A172 (cell line): ENCODE measurements at places on chromosomes 5 and 9.

GRCh38 chr5:133938929-133939328, 29.5 kb downstream of the C5orf15 start:
- DNase-seq: no peak

- DNase-seq: no peak
Observed at GRCh38 chr9:115957585-115957984, 196.0 kb upstream of the PAPPA start.

DNA sequence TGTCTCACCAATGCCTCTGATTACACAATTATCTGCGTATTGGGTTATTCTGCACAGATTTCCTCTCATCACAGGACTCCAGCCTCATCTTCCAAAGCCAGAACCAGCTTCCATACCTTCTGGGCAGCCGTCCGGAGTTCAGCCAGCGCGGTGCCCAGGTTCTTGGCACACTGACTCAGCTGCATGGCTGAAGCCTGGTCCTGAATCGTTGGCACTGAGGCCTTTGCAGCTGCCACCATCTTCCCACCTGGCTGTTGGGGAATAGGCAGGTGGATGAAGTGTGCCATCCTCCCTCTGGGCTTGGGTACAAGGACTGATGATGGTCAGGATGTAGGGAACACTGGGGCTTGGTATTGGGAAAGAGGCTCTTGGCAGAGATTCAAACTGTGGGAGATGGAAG, 17.9 kb downstream of the TLN1 start:
- no peak for DNase-seq

- DNase-seq: no peak
Observed at GRCh38 chr5:122030251-122030650, 47.8 kb downstream of the LOX start.

- DNase-seq: no peak
Observed at GRCh38 chr5:34699155-34700077, 43.3 kb downstream of the RAI14 start.

- DNase-seq: no peak
Observed at GRCh38 chr5:126403876-126404275, 19.3 kb upstream of the GRAMD2B start.

GRCh38 chr5:154654486-154655371, 100.4 kb upstream of the LARP1 start:
- no peak for DNase-seq

GRCh38 chr5:167888393-167888792, 403.1 kb upstream of the WWC1 start:
- DNase-seq: no peak

GRCh38 chr5:142694092-142694856, 8.4 kb upstream of the FGF1 start:
- no peak for DNase-seq

- DNase-seq: peak; percentile 98
Observed at GRCh38 chr5:167814828-167815227, 476.6 kb upstream of the WWC1 start.

- no peak for DNase-seq
Observed at GRCh38 chr9:19492775-19493173, 84.0 kb downstream of the ACER2 start.

DNA sequence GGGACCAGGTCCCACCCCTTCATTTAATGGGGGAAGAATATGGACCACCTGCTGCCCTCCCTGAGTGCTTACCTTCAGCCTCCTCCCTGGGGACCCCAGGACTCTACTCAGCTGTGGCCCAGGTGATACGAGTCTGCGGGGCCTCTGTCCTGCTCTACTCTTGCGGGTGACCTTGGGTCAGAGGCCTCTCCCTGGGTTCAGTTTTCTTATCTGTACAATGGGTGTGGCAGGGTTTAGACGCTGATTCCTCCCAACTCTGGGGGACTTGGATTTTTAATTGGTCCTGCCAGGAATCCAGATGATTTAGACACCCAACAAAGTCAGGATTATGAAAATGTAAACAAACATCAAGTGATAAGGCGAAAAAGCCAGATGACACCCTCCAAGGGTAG, 25.0 kb downstream of the FAM163B start:
- peak; percentile 17 for DNase-seq

DNA sequence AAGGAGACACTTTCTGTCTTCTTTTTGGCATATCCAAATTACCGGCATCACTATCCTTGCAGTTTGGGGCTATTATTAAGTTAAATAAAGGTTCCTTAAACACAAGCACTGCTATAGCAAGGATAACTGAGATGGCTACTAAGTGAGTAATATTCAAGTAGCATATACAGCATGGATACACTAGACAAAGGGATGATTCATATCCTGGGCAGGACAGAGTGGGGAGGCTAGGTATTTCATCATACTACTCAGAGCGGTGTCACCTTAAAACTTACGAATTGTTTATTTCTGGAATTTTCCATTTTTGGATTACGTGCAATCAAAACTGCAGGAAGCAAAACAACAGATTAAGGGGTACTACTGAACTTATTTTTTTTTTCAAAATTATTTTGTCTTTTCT, 54.1 kb downstream of the FER start:
- DNase-seq: peak; percentile 95

DNA sequence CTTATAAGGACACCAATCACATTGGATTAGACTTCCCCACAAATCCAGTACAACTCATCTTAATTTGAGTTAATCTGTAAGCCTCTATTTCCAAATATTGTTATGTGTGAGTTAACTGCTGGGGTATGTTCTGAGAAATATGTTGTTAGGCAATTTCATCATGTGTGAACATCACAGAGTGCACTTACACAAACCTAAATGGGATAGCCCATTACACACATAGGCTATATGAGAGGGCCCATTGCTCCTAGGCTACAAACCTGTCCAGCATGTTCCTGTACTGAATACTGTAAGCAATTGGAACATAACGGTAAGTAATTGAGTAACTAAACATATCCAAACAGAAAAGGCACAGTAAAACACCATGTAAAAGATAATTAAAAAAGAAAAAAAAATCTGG, 19.1 kb upstream of the ARSI start:
- DNase-seq: no peak

- no peak for DNase-seq
Observed at GRCh38 chr5:142841511-142842265, 71.5 kb downstream of the ARHGAP26 start.

- DNase-seq: peak; percentile 38
Observed at GRCh38 chr5:167802755-167803431, 488.6 kb upstream of the WWC1 start.

DNA sequence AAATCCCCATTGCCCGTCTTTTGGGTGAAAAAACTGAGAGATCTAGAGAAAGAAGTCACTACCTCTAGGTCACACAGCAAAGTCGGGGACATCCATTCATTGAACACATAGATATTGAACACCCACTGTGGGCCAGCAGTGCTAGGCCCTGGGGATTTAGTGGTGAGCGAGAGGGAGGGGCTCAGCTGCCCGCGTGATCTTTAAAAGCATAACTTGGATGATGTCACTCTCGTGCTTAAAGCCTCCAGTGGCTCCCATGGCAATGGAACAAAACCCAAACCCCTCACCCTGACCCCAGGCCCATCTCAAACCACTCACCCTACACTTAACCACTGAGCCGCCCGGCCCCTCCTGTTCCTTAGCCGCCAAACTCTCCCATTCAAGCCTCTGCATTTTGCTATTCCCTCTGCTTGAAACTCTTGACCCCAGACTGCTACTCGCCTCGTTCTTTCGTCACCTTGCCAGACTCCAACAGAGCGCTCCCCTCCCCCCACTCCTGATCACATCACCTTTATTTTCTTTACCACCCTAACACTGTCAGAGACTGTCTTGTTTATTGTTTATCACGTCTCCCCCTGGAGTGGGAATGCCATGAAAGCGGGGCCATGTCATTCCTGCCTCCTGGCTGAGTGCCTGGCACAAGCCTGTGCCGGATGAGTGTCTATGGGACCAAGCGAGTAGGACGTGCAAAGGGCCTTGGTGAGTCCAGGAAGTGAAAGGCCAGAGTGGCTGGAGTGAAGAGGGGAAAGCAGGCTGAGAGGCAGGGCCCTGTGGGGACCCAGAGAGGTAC, 710 bp upstream of the PIP5KL1 start:
- peak; percentile 80 for DNase-seq

- peak; percentile 99 for DNase-seq
Observed at GRCh38 chr9:126985870-126986498, 71.4 kb downstream of the RALGPS1 start.

DNA sequence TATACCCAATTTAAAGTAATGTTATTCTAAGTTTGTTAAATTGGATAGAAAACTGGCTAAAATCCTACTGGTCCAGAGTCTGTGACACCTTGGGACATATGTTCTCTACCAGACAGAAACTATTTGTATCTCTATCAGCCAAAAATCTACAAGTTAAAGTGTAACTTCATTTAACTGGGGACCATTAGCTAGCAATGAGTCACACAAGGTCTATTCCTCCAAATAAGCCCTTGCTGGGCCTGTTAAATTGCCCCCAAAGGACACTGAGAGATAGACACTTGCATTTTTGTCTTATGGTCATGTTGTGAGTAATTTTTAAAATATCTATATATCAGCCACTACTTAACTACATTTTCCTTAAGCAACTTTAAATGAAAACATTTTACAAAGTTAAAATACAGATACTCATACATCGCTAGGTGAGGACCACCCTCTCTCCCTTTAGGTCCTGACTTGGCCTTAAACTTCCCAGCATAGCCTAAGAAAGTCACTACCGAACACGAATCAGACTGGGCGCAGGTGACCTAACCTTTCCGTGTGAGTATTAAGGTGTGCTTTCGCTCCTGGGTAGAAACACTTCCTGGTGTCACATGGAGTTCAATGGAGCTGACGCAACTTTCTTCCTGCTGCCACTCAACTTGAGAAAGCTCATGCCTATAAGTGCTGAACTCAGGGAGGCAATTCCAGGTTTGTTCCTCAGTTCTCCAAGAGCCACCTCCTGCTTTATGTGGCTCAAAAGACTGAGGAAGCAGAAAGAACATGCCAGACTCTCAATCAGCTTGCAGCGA, 249.1 kb downstream of the DIRAS2 start:
- no peak for DNase-seq
